Activated CD4-positive, alpha-beta T cell treated with anti-CD3 and anti-CD28 coated beads for 4 hours (primary cell): ENCODE measurements at places on chromosomes 11 and 22.

- DNase-seq = no peak
Observed at GRCh38 chr11:105211806-105212554, 72.4 kb upstream of the CARD18 start.

GRCh38 chr11:12680246-12680939, 6.2 kb downstream of the TEAD1 start:
- DNase-seq = no peak

- DNase-seq = no peak
Observed at GRCh38 chr11:64760759-64761420, 1.1 kb upstream of the PYGM start.

DNA sequence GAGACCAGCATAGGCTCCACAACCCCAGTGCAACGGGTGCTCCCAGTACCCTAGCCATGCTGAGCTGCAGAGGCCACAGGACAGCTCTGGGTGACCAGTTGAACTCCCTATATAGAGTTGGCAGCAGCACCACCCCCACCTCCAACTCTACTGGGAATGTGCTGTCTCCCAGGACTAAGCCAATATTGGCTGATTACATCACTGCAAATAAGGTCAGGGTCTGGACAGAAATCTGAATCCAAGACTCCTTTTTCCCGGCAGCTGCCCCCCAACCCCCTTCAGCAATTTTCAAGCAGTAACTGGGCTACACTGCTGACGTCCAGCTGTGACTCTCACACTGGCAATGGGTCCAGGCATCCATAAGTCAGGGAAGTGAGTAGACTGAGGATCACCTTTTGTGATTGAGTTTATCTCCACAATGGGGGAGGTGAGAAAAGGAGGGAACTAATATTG, at the start of gene HPX:
TSS of gene HPX (minus strand) at position 82 of the 453 bp plus-strand sequence. CDS start at position 58, 24 bp downstream.
- DNase-seq = no peak

GRCh38 chr11:133687781-133688180, 155.5 kb upstream of the OPCML start:
- DNase-seq = no peak

GRCh38 chr11:34856251-34856650, 59.9 kb downstream of the APIP start:
- DNase-seq = no peak

- peak; percentile 98 for DNase-seq
Observed at GRCh38 chr11:44565211-44565952, at the start of gene CD82. TSS of gene CD82 (plus strand) at chr11:44565663. CDS start at chr11:44594663, 29,000 bp downstream.

DNA sequence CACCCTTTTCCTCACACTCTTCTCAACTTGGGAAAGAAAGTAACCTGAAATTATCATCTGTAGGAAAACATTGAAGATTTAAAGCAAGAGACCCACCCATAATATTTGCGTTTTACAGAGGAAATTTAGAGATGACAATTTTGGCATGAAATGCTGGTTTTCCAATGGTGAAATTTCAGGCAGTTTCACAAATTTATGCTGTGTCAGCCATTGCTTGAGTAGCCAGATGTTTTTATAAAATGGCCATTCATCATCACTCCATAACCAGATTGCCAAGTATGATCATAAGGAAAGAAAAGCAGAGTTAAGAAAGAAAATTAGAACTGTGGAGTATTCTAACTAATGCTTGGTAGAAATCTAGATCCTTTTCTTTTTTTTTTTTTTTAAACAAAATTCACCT, 732.9 kb downstream of the NELL1 start:
- no peak for DNase-seq

DNA sequence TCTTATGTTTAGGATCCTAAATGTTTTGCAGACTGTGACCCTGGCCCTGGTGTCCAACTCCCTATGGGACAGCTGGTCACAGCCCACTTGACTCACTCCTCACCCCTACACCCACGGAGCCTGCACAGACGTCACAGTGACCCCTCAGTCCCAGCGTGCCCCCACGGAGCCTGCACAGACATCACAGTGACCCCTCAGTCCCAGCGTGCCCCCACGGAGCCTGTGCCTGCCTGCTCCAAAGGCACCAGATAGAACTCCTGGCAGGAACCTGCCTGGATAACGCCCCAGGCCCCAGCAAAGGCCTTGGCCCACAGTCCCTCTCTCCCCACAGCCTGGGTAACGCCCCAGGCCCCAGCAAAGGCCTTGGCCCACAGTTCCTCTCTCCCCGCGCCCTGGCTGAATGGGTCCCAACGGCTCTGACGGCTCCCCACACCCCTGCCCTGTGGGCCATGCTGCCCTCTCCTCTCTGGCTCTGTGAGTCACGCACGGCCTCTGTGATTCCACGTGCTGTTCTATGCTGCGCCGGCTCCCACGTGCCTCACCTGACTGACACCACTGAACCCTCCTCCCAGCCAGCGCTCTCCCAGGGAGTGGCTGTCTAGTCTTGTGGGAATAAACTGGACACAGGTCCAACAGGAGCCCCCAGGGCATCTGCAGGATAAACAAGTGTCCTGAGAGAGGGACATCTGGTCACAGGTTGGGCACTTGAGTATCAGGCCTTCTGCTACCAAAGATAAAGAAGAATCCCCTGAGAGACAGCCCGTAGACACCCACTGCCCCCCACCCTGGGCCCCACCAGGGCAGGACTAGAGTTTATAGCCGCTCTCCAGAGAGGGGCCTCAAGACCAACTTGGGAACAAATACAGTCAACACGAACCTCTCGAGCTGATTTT, 250.3 kb downstream of the BRD1 start:
- no peak for DNase-seq

DNA sequence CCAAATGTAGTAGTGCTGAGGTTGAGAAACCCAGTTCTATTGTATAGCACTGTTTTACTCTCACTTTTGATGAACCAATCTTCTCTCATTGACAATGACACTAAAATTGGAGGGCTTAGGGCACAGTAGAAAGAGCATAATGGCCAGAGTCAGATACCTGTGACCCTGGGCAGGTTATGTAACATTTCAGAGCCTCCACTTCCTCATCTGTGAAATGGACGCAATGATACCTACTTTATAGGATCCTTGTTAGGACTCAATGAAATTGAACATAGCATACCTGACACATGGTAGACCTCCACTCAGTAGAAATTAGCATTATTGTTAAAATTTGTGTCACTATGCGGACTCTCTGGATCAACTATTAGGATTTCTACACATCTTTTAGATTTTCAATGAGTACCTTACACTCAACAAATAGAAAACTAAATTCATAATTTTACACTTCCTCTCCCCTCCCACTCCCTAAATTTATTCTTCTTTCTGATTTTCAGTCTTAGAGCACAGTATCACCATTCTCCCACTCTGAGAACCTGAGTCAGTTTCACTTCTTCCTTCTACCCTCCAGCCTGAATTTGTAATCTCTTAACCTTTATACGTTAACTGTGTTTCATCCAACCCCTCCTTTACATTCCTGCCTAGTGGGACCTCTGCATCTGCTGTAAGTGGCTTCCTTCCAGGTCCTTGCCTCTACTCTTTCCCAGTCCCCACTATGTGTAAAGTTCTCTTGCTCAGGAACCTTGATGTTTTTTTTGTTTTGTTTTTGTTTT, 78.3 kb downstream of the MICAL2 start:
- DNase-seq = no peak

DNA sequence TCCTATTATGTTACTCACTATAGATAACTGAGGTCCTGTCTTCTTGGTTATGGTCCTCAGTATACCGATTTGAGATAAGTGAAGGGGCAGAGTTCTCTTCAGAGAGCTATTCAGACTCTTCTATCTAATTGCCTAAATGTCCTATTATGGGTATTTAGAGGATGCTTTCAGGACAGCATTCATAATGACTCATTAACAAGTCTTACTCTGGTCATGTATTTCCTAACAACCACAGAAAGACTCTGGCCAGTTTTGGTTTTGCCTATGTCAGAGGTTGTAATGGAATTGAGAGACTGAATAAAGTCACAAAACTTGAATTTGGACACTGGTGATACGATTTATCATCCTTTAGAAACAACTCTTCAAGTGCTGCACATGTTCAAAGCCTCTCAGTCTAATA, 1233.0 kb downstream of the JRKL start:
- no peak for DNase-seq

DNA sequence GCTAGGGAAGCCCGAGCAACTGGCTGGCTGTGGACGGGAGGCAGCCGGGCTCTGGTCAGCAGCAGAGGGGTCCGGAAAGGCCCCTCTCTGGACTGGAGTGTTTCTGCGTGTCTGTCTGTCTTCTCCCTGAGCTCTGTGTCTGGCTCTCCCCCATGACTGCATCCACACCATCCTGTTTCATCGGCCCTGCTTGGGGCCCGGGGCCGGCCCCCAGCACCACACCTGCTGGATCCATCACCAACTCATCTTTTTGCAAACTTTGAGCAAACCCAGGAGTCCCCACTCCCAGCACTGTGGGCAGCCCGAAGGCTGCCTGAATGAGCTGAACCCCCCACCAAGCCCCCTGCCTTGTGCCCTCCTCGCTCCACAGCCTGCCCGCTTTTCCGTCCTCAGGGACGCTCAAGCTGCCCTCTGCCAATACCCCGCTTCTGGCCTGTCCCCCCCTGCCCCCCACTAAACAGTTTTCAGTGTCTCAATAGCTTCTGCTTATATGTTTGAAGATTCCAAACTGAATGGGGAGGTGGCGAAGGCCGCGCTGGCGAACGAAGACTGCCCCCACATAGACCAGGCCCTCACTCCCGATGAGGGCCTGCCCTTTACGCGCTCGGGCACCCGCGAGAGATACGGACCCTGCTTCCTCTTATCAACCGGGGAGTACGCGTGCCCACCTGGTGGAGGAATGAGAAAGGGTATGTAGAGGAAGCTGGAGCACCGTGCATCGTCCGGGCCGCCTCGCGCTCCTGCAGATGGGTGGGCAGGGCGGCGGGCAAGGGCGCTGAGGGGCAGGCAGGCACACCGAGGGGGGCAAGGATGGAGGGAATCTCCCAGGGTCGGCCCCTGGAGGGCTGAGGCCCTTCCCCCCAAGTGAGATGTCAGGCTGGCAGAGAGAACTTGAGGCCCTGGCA, 44.6 kb downstream of the KCNC1 start:
- DNase-seq = no peak

DNA sequence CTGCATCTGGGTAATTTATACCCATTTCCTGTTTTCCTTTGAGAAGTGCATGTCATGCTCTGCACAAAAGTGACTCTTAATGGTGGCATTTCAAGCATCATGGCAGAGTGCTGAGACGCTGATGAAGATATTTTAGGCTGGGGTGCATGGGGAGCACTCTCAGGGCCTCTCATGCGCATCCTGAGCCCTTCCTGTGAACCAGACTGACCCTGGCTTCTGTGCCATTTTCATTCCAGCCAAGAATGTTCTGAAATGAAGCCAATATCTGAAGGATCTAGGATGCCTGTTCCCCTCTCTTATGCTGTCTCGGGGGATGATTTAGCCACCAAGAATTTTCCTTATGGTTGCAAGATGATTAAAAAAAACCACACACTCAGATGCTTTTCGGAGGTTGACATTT, 61.5 kb downstream of the MIAT start:
- no peak for DNase-seq

DNA sequence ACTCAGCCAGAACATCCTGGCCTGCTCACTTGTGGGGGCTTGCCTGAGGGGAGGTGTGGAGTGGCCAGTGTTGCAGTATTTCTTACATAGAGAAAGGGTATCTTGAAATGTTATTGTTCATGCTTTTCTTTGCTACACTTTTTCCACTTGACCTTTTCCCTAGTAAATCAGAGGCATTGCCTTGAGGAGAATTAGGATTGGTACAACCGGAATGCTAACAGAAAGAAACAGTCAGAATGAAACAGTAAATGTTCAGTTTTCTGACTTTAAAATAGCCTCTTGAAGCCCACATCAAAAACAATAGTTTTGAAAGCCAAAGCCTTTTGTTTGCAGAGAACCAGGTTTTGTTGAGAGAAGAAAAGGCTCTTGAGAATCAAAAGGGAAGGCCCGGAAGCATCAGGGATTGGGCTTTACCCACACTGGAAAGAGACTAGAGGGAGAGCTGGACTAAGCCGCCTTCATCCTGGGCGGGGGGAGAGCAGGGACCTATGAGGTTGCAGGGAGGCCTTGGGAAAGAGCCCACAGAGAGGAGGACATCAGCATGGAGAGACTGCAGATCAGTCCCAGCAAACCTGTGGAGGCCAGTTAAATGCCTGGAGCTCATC, 12.4 kb downstream of the ADM start:
- DNase-seq = no peak

DNA sequence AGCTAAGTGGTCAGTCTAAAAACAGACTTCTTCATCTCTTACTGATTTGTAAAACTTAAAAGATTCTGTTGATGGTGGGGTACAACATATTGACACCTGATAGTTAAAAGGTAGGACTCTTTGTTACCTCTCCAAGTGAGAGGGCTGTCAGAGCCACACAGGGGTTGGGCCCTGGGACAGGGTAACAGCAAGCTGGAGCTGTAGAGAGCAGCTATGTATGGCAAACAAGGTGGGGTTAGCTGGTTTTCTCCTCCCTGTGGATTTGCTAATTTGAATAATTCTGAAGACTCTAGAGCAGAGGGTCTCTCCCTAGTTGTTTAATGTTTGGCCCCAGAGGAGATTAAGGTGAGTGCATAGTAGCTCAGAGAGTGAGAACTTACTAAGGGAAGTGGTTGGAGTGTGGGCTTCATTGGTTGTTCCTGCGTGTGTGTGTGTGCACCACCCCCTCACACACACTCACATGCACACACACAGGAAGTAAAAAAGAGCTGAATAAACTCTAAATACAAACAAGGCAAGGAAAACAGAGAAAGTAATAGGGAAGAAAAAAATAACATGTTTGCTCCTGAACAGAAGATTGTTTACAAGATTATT, 9.2 kb upstream of the GAS2 start:
- no peak for DNase-seq

GRCh38 chr11:17828311-17828751, 93.8 kb downstream of the KCNC1 start:
- no peak for DNase-seq

DNA sequence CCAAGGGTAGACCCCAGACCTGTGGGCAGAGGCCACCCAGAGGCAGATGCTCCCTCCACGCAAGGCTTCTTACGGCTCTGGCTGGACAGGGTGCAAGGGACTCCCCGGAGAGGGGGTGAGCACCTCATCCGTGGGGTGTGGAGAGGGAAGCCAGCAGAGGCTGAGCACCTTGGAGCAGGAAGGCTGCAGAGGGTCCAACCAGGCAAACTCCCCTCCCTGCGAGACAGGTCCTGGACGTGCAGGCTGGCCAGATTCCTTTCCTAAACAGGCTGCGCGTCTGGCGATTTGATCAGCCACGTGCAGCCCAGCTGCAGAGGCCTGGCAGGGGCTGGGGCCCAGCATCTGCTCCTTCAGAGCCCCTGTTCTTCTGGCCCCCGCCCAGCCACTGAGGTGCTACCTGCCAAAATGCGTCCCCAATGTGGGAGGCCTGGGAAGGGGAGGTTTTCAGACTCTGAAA, 49.3 kb downstream of the WNT11 start:
- no peak for DNase-seq

- no peak for DNase-seq
Observed at GRCh38 chr11:134469627-134470026, 57.6 kb upstream of the B3GAT1 start.
